ENCODE measurements at places on chromosomes 4 and X.

DNA sequence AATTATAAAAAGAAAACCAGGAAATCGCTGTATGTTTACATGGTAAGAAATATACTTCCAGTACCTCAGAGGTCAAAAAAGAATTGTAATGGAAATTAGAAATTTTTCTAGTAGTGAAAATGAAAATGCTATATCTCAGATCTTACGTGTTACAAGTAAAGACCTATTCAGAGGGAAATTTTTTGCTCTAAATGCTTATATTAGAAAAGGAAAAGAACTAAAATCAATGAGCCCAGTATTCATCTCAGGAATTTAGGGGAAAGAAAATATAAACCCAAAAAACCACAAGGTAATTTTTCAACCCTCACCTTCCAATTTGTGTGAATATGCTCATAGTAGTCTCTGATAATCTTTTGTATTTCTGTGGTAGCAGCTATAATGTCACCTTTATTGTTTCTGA lies 145.6 kb downstream of the RAP1GDS1 start:
- DNase-seq = no peak

DNA sequence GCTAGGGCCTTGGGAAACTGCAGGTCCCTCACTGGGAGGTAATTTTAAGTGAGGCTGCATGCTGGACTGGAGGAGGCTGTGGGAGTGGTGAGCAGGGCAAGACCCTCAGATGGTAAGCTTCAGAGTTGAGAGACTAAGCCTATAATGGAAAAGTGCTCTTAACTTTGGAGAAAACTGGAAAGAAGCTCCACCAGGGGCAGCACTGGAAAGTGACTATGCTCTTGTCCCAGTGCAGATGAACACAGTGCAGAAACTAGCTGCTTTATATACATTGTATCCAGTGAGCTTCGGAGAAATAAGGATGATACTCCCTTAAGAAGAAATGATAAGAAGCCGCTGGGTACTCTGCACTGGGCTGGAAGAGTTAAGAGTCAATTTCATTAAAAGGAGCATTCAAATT lies 3.2 kb upstream of the MAGEB2 start:
- DNase-seq = no peak

- DNase-seq = no peak
Observed at GRCh38 chr4:5993876-5994811, 24.1 kb downstream of the C4orf50 start.

DNA sequence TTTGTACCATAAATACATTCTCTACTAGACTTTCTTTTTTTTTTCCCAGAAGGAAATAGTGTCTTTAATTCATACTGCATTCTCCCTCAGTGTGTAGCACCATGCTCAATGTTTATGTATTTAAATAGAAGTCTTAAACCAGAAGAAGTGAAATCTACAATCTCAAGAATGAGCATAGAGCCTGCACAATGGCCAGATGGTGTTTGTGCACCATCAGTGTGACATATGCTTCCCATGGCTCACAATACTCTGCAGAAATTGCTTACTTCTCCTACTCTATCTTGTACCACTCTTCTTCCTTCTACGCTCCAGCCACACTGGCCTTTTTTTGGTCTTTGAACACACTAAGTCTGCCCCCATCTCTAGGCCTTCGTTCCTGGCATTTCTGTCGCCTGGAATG lies 2.6 kb upstream of the DOCK11 start:
- DNase-seq = no peak

DNA sequence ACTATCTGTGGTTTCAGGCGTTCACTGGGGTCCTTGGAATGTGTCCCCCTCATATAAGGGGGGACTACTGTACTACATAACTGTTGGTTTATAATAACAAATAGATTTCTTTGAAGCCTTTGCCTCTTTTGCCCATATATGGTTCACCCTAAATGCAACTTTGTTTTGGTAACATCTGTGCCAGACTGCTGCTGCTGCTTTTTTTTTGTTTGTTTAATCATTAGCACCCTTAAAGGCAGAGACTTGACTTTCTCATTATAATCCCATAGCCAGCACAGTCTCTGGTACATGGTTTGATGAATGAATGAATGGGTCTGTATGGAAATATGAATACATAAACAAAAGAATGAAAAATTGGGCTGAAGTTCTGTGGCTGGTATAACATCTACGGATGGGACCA lies 80.2 kb upstream of the LHFPL1 start:
- DNase-seq = no peak

DNA sequence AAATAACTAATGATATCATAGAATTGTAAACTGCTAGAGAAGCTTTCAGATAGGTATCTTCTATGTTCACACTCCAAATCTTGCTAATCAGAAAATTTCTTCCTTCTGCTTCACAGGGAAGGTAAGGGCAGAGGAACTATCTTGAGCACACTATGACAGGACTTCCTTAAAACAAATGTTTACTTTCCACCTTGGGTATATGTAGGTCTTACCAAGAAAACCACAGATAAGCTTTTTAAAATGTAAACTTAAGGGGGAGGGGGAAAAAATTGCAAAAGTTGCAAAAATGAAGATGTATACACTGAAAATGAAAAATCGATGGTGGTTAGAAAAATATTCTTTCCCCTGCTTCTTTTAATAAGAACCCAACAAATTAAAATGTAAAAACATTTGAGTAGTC lies 30.9 kb downstream of the YTHDC1 start:
- no peak for DNase-seq

DNA sequence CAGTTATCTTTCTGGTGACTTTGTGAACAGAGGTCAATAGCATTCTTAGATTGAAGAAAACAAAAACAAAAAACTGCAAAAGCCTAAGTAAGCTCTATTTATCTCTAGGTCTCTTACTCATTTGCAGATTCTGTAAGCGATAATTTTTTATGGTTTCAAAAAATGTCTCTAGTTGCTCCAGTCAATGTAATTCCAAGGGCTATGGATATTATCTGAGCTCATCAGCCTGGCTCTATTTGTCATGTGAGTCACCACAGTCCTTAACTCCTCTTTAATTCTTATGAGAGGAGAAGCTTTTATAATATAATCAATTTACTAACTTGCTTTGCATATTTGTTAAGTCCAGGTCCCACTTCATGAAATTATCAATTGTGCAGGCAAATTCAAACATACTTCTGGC lies 79.1 kb downstream of the NPFFR2 start:
- DNase-seq = no peak

DNA sequence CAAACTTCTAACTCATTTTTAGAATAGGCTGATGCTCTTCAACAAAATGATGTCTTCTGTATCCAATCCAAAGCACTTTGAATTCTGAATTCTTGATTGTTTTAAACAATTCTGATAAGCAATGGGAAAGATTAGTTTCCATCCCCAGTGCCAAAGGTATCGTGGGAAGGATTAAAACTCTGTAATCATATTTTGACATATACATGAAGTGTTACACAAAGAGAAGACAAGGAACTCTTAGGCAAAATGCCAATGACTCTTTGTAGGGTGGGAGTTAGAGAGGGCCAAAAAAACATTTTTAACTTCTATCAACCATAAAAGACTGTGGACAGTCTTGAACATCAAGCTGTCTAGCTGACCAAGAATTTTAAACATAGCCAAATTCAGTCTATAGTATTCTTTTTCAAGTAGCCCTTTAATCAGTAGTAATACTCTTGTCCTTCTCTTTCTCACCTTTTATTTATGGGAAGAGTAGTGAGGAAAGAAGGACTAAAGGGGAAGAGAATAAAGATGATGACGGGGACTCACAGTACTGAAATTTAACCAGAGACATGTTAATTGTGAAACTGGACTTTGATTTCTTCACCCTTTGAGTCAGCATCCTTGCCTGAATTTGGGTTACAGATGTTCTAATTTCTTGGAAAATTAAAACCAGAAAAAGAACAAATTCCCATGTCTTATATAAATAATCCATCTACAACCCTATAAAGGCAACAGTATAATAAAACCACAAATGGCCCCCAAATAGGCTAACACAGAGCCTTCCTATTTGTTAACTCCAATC lies 51.8 kb upstream of the VEGFD start:
- DNase-seq = no peak

DNA sequence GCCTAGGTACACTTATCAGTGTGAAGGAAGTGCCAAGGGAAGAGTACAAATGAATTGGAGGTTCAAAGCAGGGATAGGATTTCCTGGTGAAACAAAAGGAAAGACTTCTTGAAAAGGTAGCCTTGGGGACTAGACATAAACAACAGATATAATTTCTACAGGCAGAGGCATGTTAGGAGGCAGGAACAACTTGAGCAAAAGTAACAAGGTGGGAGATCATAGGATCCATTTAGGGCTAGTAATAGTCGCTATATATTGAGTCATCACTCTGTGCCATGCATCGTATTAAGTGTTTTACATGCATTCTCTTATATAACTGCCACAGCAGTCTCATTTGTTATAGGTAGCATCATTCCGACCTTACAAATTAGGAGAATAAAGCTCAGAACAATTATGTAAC lies 98.3 kb upstream of the EOLA2 start:
- DNase-seq = no peak

DNA sequence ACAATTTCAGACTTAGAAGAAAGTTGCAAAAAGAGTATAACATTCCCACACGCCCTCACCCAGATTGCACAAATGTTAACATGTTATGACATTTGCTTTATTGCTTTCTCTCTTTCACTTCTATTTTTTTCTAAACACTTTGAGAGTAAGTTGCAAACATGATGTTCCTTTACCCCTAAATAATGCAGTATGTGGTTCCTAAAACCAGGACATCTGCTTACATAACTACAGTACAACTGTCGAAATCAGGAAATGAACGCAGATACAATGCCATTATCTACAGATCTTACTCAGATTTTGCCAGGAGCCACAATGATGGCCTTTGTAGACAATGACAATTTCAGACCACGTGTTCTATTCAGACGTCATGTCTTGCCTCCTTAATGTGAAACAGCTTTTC lies 22.4 kb downstream of the SH3TC1 start:
- DNase-seq = no peak

GRCh38 chr4:186202490-186203140 lies 11.2 kb downstream of the CYP4V2 start:
- DNase-seq = no peak

GRCh38 chr4:137656661-137657060 lies 124.4 kb upstream of the PCDH18 start:
- no peak for DNase-seq

GRCh38 chr4:142097015-142097414 lies 460.6 kb downstream of the IL15 start:
- DNase-seq = no peak

GRCh38 chr4:159107203-159107925 lies 4.5 kb downstream of the RAPGEF2 start:
- no peak for DNase-seq

DNA sequence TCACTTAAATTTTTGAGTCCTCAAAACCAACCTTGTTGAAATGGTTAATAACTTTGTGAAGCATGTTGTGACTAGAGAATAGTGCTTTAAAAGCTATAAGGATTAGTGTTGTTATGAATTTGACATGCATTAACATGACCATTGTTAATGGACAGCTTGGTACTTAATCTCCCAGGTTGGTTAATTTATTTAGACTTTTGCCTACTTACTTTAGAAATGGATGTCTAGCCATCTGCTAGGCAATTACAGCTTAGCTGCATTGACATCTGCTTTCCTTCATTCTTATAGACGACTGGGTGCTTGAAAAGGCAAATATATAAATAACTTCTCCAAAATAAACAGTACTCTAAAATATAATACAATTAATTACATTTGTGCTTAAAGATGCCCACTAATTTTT lies 368.0 kb downstream of the CCSER1 start:
- no peak for DNase-seq

DNA sequence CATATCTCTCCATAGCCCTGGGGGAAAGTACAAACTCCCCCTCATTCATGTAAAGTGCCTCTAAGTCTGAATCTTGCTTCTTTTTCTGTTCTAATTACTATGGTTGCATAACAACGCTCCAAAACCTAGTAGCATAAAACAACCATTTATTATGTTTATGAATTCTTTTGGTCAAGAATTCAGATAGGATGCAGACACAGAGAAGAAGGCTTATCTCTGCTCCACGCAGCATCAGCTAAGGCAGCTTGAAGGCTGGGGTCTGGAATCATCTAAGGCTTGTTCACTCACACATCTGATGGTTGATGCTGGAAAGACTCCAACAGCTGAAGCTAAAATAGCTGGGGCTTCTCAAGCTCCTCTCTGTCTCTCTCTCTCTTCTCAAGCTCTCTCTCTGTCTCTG lies 564.5 kb downstream of the ZNF674 start:
- DNase-seq = no peak

DNA sequence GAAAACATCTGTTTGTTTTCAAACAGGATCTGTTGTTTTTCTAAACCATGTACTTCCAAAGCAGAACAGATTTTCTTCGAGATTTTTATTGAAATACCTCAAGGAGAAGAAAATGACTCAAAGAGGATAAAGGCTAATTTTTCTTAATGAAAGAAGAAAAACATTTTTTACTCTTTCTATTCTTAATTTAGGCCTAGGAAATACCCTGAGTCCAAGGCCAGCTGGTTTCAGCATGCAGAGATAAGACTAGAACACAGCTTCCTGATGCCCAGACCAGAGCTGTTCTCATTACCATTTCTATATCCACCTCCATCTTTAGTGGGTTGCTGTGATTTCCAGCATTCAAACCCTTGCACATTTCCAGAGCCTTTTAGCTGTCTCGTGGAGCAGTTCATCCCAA lies 18.3 kb downstream of the GAB1 start:
- DNase-seq = no peak

- no peak for DNase-seq
Observed at GRCh38 chr4:566508-567295, 9.4 kb downstream of the TMEM271 start.

DNA sequence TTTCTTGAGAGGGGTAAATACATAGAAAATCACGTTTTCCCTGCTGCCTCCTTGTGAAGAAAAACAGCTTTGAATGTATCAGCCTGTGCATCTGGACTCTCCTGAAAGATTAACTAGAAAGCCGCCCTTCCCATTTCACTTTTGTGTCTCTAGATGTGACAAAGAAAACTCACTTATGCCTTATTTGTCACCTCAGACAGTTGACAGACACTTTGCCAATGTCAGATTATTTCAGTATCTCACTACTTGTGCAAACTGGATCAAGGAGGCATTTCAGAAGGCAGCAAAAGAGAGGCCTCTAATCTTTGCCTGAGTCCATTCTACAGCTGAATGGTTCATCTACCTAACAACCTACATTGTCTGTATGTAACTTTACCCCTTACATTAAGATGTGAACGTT lies 754.9 kb downstream of the RPA4 start:
- DNase-seq = no peak

DNA sequence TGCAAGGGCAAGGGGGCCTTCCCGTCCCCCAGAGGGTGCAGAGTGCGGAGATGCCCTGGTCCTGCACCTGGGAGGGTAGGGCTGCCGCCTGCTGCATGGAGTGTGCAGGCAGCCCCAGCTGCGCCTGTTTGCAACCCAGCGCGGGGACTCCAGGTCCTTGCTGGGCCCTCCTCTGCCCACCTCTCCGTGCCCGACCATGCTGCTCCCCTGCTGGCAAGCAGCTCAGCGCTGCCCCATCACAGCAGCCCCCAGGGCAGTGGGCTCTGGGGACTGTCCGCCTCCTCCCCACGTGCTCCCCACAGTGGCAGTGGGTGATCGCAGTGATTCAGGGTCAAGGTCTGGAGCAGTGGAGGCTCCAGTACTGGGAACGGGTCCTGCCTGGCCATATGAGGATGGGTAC lies 5.0 kb upstream of the FBXW7 start:
- DNase-seq = no peak

Data from stimulated activated CD4-positive, alpha-beta T cell treated with anti-CD3 and anti-CD28 coated beads, Interleukin-1b, Interleukin-23, amount 100 ng/mL, for 1 hour (primary cell).